ENCODE measurements at places on chromosomes 7 and 10.

- no peak for DNase-seq
Measured at GRCh38 chr10:4568086-4568485, 257.9 kb upstream of the AKR1E2 start.

DNA sequence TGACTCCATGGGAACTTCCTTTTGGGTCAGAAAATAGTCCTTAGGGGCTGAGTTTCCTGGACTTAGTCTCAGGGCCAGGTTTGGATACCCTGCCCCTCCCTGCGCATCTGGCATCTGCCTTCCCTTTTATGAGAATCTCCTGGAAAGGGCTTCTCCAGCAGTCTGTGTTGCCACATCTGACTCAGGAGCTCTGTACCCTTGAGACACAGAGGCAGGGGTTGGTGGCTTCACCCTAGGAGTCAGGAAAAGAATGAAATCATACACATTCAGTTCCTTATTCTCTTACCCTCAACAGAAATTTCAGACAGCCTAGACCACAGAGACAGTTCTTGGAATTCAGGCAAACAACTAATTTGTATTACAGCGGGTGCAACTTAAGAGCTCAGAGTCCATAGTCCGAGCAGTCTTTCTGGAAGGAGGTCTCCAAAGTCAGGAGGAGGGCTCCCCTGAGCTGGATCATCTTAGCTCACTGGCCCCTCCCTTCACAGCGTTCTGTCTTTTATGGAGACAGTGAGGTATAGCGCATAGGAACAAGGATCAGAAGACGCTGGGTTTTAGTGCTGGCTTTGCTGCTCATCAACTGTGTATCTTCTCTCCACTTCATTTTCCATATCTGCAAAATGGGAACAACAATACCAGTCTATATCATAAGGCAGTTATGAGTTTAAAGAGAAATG is 3.0 kb upstream of the PLAU start:
- no peak for DNase-seq

GRCh38 chr10:72784551-72785351 is 92.8 kb downstream of the MCU start:
- peak; percentile 80 for DNase-seq

DNA sequence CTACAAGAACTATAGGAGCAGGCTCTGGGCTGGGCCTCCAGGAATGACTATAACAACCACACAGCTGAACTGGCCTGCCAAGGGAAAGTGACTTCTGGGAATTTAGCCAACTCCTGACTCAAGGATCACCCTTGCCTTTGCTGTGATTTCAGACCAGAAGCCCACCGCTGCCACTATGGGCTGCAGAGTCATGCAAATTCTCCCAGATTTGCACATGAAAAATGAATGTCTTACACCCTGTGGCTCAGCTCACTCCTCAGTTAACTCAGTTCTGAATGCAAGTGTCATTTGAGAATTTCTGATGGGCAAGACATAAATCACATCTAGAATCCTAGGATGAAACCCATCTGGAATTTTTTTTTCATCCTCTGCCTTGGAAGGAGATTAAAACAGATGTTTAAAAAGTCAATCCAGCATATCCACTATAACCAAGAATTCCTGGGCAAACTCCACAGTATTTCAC is 186.5 kb upstream of the BET1 start:
- peak; percentile 16 for DNase-seq

DNA sequence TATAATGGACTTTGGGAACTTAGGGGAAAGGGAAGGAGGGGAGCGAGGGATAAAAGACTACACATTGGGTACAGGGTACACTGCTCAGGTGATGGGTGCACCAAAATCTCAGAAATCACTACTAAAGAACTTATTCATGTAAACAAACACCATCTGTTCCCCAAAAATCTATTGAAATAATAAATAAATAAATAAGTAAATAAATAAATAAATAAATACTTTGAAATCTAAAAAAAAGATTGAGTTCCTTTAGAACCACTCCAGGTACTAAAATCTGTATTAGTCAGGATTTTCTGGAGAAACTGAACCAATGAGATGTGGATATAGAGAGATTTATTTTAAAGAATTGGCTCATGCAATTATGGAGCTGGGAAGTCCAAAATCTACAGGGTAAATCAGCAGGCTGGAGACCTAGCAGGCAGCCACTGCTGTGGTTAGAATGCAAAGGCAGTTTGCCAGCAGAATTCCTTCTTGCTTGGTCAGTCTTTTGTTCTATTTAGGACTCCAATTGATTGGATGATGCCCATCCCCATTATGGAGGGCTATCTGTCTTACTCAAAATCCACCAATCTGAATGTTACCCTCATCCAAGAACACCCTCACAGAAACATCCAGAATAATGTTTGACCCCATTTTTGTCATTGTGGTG is 8.9 kb downstream of the IGFBP1 start:
- DNase-seq = peak; percentile 49

- DNase-seq = no peak
Measured at GRCh38 chr7:155531681-155532080, 14.7 kb downstream of the CNPY1 start.

GRCh38 chr10:62341419-62341818 is 32.8 kb upstream of the ZNF365 start:
- DNase-seq = no peak

- DNase-seq = no peak
Measured at GRCh38 chr10:129523031-129523722, 56.1 kb downstream of the MGMT start.

DNA sequence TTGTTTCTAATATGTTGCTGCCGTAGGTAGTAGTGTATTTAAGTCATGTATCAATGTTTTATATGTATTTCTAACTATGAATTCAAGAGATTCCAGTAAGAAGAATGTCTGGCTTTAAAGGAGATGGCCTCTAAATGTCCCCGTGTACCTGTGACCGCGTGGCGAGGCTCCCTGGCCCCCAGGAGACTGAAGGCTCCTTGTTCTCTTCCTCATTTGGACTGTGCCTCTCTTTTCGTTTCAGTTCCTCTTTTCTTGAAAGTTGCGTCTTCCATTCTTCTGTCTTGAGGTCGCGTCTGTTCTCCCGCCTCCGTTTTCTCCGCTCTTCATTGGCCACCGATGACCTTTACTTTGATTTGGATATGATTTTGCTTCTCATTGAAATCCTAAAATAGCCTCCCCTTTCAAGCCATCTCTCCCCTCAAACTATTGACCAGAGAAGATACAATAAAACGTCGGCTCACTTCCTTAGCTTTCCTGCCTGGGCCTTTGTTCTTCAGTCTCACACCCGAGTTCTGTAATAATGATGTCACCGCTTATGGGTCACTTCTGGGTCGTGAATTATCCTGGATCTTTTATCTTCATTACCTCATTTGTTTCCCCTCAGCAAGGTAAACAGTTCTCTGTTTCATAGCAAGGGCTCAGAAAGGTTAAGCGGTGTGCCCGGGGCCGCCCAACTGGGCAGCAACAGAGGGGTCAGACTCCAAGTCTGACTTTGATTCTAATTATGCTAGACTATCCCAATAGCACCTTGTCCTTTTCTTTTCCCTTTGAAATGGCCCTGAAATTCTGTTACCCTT is 28.7 kb downstream of the WIPI2 start:
- no peak for DNase-seq

- DNase-seq = no peak
Measured at GRCh38 chr10:6071181-6072175, 9.3 kb upstream of the IL2RA start.

GRCh38 chr7:142792129-142792528 is 21.4 kb downstream of the PRSS2 start:
- DNase-seq = no peak

DNA sequence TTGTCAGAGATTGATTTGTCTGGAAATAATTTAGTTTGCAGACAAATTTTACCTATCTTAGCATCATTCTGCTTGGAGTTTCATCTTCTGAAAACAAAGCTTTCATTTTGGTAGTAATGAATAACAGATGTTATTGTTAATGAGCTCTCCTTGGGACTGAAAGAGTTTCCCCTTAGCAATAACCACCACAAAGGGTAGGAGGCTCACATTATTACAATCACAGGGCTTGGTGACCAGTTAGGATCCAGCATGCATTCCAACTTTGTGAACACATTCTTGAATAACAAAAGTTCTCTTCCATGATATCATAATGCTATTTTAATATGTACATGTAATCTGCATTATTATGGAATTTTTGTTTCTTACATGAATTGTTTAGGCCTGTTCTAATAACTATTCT is 148.8 kb upstream of the VWC2 start:
- no peak for DNase-seq

GRCh38 chr10:3248526-3249306 is 76.1 kb upstream of the PITRM1 start:
- peak; percentile 25 for DNase-seq

GRCh38 chr7:19747740-19748339 is 25.6 kb downstream of the TMEM196 start:
- peak; percentile 39 for DNase-seq

GRCh38 chr10:96235326-96236089 is 35.9 kb downstream of the BLNK start:
- DNase-seq = no peak

- DNase-seq = no peak
Measured at GRCh38 chr7:71900556-71900955, 511.6 kb downstream of the CALN1 start.

- no peak for DNase-seq
Measured at GRCh38 chr7:132355048-132355447, 221.2 kb downstream of the PLXNA4 start.

GRCh38 chr7:84025332-84025927 is 169.2 kb downstream of the SEMA3A start:
- DNase-seq = peak; percentile 16

GRCh38 chr7:1920266-1920681 is 250.2 kb downstream of the ELFN1 start:
- DNase-seq = no peak

- no peak for DNase-seq
Measured at GRCh38 chr10:119395280-119396007, 147.1 kb downstream of the RGS10 start.

DNA sequence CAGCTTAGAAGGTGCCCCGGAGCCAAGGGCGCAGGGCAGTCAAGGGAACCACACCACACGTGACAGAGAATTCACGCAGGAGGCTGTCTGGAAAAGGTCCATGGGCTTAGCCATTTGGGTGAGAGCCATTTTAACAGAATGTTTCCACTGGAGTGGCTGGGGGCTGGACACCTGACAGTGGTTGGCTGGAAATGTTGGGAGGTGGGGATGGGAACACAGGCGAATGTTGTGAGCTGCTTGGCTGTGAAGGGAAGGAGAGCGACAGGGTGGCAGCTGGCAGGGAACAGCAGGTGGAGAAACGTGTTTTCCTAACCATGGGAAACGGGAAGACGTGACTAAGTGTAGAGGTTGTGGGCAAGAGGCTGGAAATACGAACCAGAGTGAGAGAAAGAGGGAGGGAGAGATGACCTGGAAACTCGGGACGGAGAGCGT is 100.5 kb upstream of the ZNF32 start:
- no peak for DNase-seq

- DNase-seq = peak; percentile 15
Measured at GRCh38 chr7:142440219-142440905, 182.5 kb upstream of the PRSS58 start.

GRCh38 chr10:92239151-92239599 is 51.7 kb downstream of the CPEB3 start:
- no peak for DNase-seq

DNA sequence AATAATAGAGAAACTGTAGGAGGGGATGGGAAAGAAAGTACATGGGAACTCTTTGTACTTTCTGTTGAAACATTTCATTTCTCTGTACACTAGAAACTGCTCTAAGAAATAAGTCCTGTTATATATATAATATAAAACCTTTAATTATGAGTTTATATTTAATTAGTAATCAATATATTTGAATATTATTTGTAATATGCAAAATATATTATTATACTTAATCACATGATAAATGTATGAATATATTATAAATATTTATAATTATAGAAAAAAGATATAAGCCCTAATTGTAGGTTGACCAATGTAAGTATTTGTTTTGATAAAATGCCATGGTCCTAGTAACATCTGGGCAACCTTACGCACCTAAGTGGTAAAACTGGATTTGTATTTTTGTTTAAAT is 51.0 kb downstream of the GNAT3 start:
- DNase-seq = no peak

GRCh38 chr10:78852466-78853240 is 216.1 kb upstream of the ZMIZ1 start:
- DNase-seq = no peak

- no peak for DNase-seq
Measured at GRCh38 chr10:78541481-78542140, 507.9 kb downstream of the RPS24 start.

DNA sequence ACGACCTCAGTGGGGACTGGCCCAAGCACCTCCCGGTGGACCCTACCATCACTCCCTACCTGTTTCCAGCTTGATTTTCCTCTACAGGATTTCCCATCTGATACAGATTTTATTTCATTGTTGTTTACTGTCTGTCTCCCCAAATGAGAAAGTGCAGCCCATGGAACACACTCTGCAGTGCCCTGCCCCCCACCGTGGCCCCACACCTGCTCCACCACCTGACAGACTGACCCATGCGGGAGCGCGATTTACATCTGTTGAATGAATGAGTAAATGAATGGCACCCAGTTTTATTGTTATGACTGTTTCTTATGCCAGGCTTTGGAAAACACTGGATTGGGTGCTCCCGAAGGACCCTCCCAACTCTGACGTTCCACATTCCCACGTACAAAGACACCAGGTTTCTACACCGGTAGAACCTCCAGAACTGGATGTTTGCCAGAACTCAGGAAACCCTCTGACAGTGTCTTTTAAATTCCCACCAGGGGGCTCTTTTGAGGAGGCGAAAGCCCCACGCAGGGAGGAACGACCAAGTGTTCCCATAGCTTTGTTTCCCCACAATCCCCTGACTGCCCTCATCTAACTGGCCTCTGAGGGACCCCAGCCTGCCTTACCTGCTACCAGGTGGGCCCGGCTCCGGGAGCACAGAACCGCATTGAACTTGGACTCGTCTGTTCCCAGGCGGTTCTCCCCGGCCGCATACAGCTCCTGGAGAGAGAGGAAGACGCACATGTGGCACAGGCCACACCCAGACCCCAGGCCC is 29.0 kb downstream of the PLAC9 start:
- no peak for DNase-seq

DNA sequence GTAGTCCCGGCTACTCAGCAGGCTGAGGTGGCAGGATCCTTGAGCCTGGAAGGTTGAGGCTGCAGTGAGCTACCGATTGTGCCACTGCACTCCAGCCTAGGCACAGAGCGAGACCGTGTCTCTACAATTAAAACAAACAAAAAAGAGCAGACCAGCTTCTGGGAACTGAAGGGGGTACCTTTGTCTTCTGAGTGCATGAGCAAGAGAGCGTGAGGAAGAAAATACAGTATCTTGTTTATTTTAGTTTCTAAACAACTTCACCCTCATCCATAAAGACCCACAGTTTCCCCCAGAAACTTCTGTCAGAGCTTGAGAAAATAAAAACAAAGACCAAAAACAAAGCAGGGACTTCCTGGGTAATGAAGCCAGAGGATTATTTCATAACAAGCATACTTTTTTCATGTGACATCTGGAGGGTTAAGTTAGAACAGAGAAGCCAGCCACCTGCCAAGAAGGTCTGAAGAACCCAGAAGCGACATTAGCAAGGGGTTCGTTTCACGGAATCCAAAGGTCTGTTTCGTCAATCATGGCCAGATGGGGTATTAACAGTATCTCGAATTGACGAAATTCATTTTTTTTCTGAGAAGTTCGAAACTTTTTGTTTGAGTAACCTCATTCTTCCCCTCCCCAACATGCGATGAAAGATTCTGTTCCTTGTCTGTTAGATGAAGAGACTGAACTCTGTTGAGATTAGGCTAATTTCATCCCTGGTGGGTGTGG is 10.2 kb upstream of the IL2RA start:
- no peak for DNase-seq

Data from Calu3 (cell line).